ENCODE measurements at places on chromosomes 6 and 20.

GRCh38 chr20:3454831-3455230, 16.0 kb upstream of the ATRN start:
- no peak for DNase-seq

GRCh38 chr6:43146709-43147688, 24.1 kb upstream of the SRF start:
- DNase-seq, result no peak

GRCh38 chr20:62365814-62366369, 1.2 kb downstream of the LAMA5 start:
- DNase-seq, result no peak

GRCh38 chr20:34355427-34355826, 7.6 kb upstream of the ITCH start:
- no peak for DNase-seq

Data from GM10248 (cell line).